ENCODE measurements at places on chromosomes 5 and 9.

GRCh38 chr5:127922603-127923002, 161.0 kb upstream of the SLC12A2 start:
- DNase-seq = no peak

GRCh38 chr9:114962809-114963208, 32.4 kb upstream of the TNFSF8 start:
- no peak for DNase-seq

GRCh38 chr9:121569266-121569648, 69.6 kb upstream of the GGTA1 start:
- no peak for DNase-seq

DNA sequence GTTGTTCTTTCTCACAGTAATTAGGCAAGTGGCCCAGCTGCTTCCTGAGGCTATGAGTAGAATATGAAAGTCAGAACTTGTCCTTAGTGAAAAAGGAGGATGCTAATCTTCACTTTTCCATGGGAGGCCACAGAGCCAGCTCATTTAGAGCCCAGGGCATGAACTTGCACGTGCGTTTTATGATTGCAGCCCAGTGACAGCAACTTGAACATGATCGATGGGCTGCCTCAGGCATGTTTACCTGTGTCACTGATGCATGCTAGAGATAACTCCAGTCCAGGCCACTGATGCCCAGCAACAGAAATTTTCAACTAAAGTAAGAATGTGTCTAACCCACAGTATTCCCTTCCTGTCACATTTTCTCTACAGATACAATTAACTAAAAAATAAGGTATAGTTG, 179.3 kb downstream of the CTNND2 start:
- DNase-seq = no peak

DNA sequence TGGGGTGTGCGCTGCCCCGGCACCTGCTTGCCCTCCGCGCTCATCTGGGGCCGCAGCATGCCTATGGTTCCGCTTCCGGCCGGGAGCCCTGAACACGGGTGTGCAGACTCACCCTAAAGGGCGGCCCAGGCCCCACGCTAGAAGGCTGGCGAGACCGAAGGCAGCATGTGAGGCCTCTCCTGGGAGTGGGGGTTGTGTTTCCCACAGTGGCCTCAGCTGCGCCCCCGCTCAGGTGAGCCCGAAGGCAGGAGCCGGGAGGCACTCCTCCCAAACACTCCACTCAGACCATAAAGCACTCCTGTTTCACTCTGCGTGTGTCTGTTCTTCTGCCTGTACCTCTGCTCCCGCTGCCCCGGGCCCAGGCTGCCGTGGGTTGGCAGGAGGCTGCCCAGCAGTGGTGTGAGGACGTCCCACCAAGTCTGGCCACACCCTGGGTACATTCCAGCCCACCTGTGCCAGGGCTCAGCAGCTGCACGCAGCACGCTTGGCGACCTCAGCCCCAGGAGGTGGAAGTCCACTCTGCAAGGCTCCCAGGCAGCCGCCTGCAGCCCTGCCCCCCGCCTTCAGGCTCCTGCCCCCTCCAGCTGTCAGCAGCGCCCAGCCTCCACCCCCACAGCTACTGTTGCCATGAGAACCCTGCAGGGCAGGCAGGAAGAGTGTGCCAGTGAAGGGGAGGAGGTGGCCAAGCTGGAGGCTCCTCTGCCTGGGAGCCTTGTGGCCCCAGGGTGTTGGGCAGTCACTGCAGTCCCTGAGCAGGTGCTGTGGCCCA, 1.2 kb upstream of the AJM1 start:
- peak; percentile 68 for DNase-seq

Data from NCI-H1105 (cell line).